ENCODE measurements at places on chromosomes 7 and 10.

- DNase-seq: no peak
Observed at GRCh38 chr7:157129200-157129599, 9.5 kb upstream of the UBE3C start.

DNA sequence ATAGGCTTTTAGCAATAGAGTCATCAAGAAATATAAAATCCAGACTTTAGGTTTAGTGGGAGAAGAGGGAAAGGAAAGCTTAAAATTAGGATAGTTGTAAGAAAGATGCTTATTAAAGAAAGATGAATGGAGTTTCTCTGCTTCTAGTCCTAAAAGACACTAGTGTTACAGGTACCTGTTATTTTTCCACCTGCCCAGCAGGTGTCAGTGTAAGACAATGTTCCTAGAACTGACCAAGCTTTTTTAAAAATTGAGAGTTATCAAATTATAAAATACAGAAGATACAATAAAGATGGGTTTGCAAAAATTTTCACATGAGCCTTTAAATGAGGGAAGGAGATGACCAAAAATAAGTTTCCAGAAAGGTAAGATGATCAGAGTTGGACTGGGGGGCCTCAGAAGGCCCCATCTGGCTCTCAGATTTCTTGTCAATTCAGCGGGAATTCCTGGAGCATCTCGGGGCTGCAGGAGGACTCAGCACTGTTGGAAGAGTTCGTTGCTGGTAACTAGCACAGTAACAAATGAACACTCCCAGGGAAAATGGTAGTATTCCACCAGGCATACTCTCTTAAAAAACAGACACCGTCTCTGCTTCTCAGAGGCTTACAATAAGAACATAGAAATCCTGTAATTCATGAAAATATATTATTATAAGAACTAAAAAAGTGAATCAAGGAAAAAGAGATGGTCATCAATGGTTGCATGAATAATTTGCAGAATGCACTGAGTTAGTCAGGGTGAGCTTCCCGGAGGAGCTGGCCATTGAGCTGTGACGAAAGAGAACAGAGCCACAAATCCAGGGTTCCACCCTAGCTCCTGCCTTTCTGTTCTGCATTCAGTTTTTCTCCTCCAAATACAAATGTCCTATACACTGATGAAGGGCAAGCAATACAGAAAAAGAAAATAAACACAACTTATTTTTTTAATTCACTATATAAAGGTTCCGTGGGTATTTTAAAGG is 71.8 kb upstream of the PIK3CG start:
- DNase-seq: peak; percentile 13

DNA sequence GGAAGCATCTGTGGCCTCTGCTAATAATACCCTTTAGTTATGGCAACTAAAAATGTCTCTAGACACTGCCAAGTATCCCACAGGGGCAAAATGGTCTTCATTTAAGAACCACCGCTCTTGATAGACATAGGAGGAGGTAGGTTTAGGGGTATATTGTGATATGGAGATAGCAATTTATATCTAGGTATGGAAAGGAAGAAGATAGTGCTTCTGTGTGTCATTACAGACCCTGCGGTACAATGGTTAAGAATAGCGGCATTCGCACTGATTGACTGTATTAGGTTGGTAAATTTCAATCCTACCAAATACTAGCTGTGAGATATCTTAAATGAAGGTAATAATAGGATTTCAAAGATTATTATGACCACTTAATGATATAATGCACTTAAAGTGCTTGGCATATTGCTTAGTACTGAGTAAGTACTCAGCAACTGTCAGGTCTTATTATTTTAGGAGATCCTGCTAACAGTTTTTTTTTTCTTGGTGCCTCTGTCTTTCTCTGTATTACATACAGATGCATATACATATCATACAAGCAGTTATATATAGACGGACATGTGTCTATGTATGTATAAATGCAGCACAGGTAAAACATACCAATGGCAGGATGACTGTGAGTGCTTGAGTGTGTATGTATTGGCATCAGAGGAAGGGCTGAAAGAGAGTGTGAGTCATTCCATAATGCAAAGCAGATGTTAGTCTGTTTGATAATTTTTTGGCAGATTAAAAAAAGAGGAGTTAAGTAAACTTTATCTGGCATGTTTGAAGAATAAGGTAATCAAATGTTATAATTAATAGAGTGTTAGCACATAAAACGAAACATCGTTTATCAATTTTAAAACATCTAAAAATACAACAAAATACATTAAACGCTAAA is 50.0 kb upstream of the ITGB8 start:
- no peak for DNase-seq

DNA sequence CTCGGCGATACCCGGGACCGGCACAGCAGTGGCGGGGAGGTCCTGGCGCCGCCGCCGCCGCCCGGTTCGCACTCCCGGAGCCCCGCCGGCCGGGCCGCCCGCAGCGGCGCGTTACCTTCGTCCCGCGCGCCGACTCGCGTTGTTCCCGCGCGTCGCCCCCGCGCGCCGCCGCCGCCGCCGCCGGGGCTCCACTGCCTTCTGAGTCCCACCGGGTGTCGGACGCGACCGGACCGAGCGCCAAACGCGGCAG is at the start of gene EZH2:
TSS of gene EZH2 (minus strand) at position 243 of the 250 bp plus-strand sequence. CDS start 36,993 bp downstream, outside the sequence.
- no peak for DNase-seq

- DNase-seq: no peak
Observed at GRCh38 chr10:23968301-23968700, 240.6 kb upstream of the KIAA1217 start.

DNA sequence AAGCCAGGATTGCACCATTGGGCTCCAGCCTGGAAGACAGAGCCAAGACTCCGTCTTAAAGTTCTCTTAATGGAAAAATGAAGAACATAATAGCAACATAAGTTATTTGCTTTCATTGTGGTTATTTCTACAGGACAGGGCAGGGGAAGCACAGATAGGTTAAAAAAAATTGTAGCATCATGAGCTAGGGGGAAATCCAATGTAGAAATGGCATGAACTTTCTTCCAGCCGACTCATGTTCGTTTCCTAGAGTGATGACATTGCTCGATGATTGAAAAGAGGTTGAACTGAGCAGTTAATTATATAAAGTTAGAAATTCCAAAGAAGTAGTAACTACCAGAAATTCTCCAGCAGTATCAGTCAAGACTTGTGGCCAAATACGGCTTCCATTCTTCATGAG is 64.9 kb downstream of the DAGLB start:
- DNase-seq: no peak

- DNase-seq: no peak
Observed at GRCh38 chr7:47358944-47359588, 222.8 kb downstream of the TNS3 start.
